ENCODE measurements at places on chromosomes 1 and 21.

- DNase-seq: no peak
Observed at GRCh38 chr1:233935297-233935868, 30.9 kb downstream of the SLC35F3 start.

GRCh38 chr21:28827422-28827821 is 165.3 kb downstream of the LTN1 start:
- no peak for DNase-seq

DNA sequence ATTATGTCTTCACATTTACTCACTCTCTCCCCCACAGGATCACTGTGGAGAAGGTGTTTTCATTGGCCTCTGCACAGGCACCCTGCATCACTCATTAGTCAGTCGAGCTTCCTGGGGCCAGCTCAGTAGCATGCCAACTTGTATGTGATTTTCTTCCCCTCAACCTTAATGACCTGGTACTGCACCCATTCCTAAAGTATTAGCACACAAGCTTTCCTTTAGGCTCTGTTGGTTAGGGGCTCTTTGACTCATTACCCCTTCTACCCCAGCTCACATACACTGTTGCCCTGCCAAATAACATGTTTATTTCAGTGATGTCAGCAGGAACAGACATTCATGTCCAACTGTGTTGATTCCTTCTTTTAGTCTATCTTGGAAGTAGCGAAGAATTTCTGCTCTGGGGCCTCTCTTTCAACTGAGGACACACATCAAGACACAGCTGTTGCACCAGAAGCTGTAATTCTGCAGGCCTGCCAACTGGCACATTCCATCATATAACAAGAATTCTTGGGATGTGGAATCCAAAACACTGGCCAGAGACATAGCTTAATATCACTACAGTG is 603.5 kb upstream of the ADAMTS5 start:
- no peak for DNase-seq

DNA sequence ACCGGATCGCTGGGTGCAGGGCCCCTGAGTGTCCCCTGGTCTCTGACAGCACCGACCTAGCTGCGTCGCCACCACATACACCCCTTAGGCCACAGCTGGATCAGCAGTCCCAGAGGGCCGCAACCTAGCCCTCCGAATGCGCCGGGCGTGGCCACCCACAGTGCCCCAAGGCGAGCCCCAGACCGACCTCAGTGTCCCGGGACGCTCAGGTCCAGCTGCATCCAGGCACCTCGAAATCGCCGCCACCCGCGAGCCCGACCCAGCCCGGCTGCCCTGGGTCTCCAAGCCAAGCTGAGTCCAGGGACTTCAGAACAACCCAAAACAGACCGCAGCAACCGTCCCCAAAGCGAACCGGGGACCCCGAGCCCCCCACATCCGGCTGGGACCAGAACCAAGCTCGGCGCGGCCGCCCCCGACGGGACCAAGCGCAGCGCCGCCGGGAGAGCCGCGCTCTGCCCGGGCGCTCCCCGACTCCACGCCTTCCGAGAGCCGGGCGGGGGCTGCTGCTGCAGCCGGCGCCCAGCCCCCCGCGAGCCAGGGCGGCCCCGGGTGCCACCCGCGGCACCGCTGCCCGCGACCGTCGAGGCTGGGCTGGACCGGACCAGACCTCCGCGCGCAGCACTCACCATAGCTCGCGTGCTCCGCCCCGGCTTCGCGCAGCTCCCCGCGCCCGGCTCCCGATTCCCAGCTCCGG is 54.6 kb upstream of the ECE1 start:
- DNase-seq: peak; percentile 16

DNA sequence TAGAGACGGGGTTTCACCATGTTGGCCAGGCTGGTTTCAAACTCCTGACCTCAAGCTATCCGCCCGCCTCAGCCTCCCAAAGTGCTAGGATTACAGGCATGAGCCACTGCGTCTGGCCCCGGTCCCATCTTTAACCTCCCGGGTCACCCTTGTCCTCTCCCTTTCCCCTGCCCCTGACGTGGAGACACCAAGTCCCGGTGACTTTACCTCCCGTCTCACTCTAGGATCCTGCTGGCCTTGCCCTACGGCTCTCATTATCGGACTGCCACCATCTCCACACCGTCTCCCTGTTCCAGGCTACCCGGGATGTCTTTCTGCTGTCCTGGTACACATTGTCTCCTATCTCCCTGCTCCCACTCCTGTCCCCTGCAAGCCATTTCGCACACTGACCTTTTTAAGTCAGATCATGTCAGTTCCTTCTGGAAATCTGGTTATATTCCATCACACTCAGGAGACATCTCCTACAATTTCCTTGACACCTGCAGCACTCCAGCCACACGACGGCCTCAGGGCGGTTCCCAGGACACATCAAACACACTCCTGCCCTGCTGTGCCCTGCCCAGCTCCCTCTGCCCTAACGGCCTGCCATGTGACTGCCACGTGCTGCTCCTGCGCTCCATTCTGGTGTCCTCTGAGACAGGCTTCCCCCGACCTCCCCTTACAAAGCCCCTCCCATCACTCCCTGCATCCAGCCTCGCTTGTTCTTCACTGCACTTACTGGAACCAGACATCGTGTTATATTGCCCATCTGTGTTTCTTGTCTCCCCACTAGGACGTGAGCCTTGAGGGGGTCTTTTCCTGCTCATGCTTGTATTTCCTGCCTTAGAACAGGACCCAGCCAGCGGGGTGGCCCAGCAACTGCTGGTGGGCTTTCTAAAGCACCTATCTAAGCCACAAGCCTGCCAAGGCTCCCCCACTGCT is 32.7 kb downstream of the TTC39A start:
- DNase-seq: no peak

DNA sequence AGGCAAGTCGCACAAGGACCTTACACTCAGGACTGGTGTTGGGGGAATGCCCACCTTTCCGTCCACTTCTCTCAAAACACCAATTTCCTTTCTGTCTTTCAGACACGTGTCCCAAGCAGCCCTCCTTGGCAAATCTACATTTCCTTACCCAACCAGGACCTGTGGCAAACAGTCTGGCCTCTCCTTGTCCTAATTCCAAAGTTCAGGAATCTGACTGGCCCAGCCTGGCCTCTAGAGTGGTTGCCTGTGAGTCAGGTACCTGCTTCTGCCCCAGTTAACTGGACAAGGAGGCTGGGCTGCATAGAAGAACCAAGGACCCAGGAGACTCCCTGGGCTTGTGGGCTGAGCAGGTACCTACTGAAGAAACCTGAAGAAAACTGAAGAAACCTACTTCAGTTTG is 34.3 kb upstream of the CITED4 start:
- DNase-seq: no peak

GRCh38 chr21:40686526-40686925 is 160.4 kb downstream of the DSCAM start:
- DNase-seq: no peak
